ENCODE measurements at places on chromosomes 2 and 18.
A peak's percentile ranks its signal among the peaks of the same experiment; 100 is the strongest.

- H3K4me1 ChIP-seq: peaks cover 10% of the 10 kb centered on the region
- DNase-seq: no peak
- no peaks in the 10 kb centered on the region for H3K27me3 ChIP-seq
- H3K36me3 ChIP-seq: no peaks in the 10 kb centered on the region
- H3K27ac ChIP-seq: no peak overlapping the region
These were observed 92.3 kb downstream of the KLF7 start for GRCh38 chr2:207073412-207073800.

GRCh38 chr2:133711201-133711600, 142.9 kb upstream of the NCKAP5 start:
- H3K4me3 ChIP-seq: no peak overlapping the region
- H3K27me3 ChIP-seq: no peaks in the 10 kb centered on the region
- H3K4me1 ChIP-seq: no peaks in the 10 kb centered on the region
- no peak overlapping the region for H3K27ac ChIP-seq
- H3K36me3 ChIP-seq: no peaks in the 10 kb centered on the region
- no peak for DNase-seq

GRCh38 chr18:13185675-13186198, 32.8 kb upstream of the LDLRAD4 start:
- DNase-seq: no peak
- H3K36me3 ChIP-seq: no peaks in the 10 kb centered on the region
- H3K27ac ChIP-seq: no peak overlapping the region
- H3K4me1 ChIP-seq: no peaks in the 10 kb centered on the region
- peaks cover 13% of the 10 kb centered on the region for H3K27me3 ChIP-seq

- no peaks in the 10 kb centered on the region for H3K36me3 ChIP-seq
- H3K4me3 ChIP-seq: no peak overlapping the region
- H3K4me1 ChIP-seq: no peaks in the 10 kb centered on the region
- no peaks in the 10 kb centered on the region for H3K27me3 ChIP-seq
These were observed 305.7 kb downstream of the AGPS start for GRCh38 chr2:177698281-177698680.

GRCh38 chr2:188425266-188425665, 133.6 kb downstream of the GULP1 start:
- H3K36me3 ChIP-seq: no peaks in the 10 kb centered on the region
- H3K27me3 ChIP-seq: no peaks in the 10 kb centered on the region
- H3K27ac ChIP-seq: no peak overlapping the region
- H3K4me1 ChIP-seq: no peaks in the 10 kb centered on the region

- H3K27me3 ChIP-seq: peaks cover 58% of the 10 kb centered on the region
- DNase-seq: no peak
- peak within 1 kb of the TSS; percentile 15 for H3K4me3 ChIP-seq
- peaks cover 12% of the 10 kb centered on the region for H3K4me1 ChIP-seq
- H3K27ac ChIP-seq: no peak within 1 kb of the TSS
- H3K36me3 ChIP-seq: no peaks in the 10 kb centered on the region
These were observed at the start of gene SLC4A3 for GRCh38 chr2:219627103-219628100. Gene SLC4A3, plus strand, starts transcription at chr2:219627630. Its CDS starts 363 bp downstream, at chr2:219627993.

GRCh38 chr2:239502430-239503186, 101.8 kb upstream of the HDAC4 start:
- H3K27ac ChIP-seq: no peak overlapping the region
- no peak for DNase-seq
- no peak overlapping the region for H3K4me3 ChIP-seq
- H3K36me3 ChIP-seq: no peaks in the 10 kb centered on the region

- no peaks in the 10 kb centered on the region for H3K4me1 ChIP-seq
- no peak overlapping the region for H3K4me3 ChIP-seq
- H3K27ac ChIP-seq: no peak overlapping the region
- no peaks in the 10 kb centered on the region for H3K27me3 ChIP-seq
- DNase-seq: no peak
- peaks cover 3% of the 10 kb centered on the region for H3K36me3 ChIP-seq
These were observed 63.5 kb downstream of the HIBCH start for GRCh38 chr2:190256087-190256486.

DNA sequence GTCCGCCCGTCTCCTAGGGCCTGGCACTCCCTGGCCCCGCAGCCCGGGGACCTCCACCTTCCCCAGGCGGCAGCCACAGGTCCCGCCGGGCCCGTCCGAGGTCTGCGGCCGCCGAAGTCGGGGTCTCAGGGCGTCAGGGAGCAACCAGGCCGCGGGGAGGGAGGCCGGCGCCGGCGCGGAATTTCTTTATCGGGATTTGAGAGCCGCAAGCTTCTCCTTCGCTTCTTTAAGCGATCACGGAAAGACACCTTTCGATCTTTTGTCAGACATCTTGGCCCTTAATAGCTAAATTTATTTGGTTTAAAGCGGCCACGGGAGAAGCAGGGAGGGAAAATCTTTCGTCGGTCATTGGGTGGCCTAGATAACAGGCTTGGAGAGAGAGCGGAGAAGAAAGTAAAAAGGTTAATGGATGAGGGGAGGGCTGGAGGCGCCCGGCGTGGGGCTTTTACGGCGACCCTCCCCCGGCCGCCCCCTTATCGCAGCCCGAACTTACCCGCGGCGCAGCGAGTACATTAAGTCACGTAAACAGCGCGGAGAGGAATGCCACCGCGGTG, 4.3 kb upstream of the GATA6 start:
- no peak overlapping the region for H3K27ac ChIP-seq
- no peaks in the 10 kb centered on the region for H3K36me3 ChIP-seq
- H3K27me3 ChIP-seq: peaks cover 75% of the 10 kb centered on the region
- no peak for DNase-seq
- H3K4me1 ChIP-seq: peaks cover 49% of the 10 kb centered on the region

- H3K4me3 ChIP-seq: no peak overlapping the region
- no peaks in the 10 kb centered on the region for H3K27me3 ChIP-seq
- no peaks in the 10 kb centered on the region for H3K4me1 ChIP-seq
- no peaks in the 10 kb centered on the region for H3K36me3 ChIP-seq
These were observed 530.8 kb upstream of the ZNF804A start for GRCh38 chr2:184067502-184067901.

DNA sequence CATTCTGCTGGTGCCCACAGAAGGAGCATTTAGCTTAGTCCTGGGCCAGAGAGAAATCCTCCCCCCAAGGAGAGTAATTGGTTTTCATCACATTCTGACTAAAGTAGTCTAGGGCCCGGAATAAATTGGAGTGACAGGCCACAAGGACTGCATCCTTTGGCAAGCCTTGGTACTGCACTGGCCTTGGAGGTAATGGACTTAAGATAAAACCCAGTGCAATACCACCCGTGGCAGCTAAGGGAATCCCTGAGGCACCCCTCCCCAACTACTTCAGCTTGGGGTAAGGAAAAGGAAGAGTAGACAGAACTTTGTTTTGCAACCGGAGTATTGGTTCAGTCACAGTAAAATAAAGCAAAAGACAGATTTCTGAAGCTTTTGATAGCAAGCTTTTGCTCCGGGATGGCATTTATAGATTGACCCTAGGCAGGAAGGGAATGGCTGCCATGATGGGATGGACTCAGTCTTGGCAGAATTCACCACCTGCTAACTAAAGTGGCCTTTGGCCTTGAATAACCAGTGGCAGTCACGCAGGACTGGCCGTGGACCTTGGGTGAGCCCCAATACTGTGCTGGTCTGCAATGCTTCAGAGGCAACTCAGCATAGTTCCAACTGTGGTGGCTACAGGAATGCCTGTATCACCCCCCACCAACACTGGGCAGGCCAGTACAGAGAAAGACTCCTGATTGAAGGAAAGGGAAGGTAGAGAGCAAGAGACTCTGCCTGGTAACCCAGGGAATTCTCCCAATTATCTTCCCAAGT, 14.1 kb downstream of the ORC4 start:
- no peak overlapping the region for H3K4me3 ChIP-seq
- DNase-seq: no peak
- H3K36me3 ChIP-seq: no peaks in the 10 kb centered on the region
- no peaks in the 10 kb centered on the region for H3K4me1 ChIP-seq

DNA sequence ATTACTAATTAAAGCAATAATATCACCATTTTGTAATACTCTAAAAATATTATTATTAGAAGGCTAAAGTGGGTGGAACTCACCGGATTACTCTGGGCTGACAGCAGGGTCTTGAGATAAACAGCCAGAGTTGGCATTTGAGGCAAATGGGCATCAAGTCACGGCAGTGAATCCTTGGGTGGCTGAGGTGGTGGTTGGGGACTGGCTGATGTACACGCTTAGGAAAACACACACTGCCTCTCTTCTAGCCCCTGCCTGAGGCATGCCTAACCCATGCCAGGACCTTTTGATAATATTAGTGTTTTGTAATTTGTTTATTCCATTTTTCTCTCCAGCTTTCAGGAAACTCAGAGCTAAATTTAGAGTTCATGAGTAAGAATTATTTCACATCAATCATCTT, 76.8 kb downstream of the ACKR3 start:
- no peak for DNase-seq
- H3K4me3 ChIP-seq: no peak overlapping the region
- H3K27ac ChIP-seq: no peak overlapping the region
- H3K4me1 ChIP-seq: no peaks in the 10 kb centered on the region

DNA sequence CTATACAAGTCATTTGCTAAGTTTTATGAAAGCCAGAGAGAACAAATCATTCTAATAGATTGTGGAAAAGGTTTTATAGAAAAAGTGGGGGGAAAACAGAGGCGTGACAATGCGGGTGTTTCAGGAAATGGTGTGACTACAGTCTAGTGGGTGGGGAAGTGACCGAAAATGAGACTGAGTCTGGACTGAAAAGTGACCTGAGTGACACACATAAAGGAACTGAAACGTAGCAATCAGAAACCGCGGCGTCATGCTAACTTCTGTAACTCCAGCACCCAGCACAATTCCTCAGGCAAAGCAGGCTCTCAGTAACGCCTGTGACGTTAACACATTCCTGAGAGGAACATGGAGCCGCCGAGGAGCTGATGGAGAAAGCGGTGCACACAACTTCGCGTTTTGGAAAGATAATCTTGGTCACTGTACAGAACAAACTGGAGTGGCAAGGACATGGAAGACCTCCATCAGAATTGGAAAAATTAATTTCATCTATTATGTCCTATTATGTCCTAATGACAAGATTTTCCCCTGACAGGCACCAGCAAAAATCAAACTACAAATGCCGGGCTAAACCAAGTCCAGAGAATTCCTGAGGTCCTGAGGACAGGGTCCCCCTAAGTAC, 1.4 kb upstream of the CD226 start:
- no peak for DNase-seq
- H3K27me3 ChIP-seq: no peaks in the 10 kb centered on the region
- H3K4me1 ChIP-seq: peaks cover 57% of the 10 kb centered on the region
- peak overlapping the region; percentile 11 for H3K4me3 ChIP-seq

DNA sequence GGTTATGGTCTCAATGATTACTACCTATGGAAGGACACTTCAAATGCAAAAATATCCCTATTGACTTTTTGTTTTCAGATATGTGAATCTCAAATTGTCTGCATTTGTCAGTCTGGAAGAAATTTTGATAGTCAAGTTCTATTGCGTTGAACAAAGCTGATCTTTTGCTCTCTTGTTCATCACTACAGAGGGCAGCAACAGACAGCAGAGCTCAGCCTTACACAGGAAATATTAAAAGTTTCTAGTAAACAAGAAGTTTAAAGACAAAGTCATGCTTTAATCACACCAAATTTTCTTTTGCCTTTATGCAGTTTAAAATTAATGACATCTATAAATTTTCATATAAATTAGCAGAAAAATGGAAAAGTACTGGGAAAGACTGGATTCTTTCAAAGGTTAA, 617.5 kb downstream of the NR4A2 start:
- no peaks in the 10 kb centered on the region for H3K4me1 ChIP-seq
- DNase-seq: no peak
- H3K27ac ChIP-seq: no peak overlapping the region
- H3K27me3 ChIP-seq: no peaks in the 10 kb centered on the region

GRCh38 chr2:136178941-136179601, 61.1 kb upstream of the CXCR4 start:
- no peaks in the 10 kb centered on the region for H3K27me3 ChIP-seq
- no peak for DNase-seq
- no peak overlapping the region for H3K4me3 ChIP-seq
- no peaks in the 10 kb centered on the region for H3K36me3 ChIP-seq

DNA sequence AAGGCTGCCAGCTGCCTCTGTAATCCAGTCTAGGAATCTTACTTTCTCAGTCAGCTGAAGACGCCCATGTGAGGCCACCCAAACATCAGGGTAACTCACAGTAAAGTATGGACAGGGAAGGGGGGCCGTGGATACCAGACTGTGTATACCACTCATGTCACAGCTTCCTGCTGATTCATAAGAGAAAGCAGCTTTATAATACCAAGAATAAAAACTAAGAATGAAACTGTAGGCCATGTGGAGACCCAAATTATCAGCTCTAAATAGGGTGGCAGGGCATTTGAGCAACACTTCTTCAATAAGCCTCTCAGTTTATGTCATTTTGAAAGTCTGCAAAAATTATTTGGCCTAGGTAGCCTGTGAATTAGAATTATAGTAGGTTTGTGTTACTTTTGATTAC, 115.0 kb upstream of the CDCA7 start:
- no peak overlapping the region for H3K27ac ChIP-seq
- no peak overlapping the region for H3K4me3 ChIP-seq
- no peak for DNase-seq
- no peaks in the 10 kb centered on the region for H3K4me1 ChIP-seq
- no peaks in the 10 kb centered on the region for H3K27me3 ChIP-seq

GRCh38 chr18:14935210-14935609, 187.2 kb downstream of the ANKRD30B start:
- H3K4me1 ChIP-seq: no peaks in the 10 kb centered on the region
- H3K36me3 ChIP-seq: no peaks in the 10 kb centered on the region
- no peak for DNase-seq
- no peak overlapping the region for H3K27ac ChIP-seq
- H3K27me3 ChIP-seq: no peaks in the 10 kb centered on the region

GRCh38 chr2:127508023-127508630, 18.2 kb downstream of the IWS1 start:
- no peak overlapping the region for H3K4me3 ChIP-seq
- peaks cover 6% of the 10 kb centered on the region for H3K36me3 ChIP-seq
- H3K27ac ChIP-seq: no peak overlapping the region
- H3K27me3 ChIP-seq: no peaks in the 10 kb centered on the region

GRCh38 chr18:44409515-44409914, 271.2 kb upstream of the SETBP1 start:
- no peaks in the 10 kb centered on the region for H3K27me3 ChIP-seq
- H3K4me1 ChIP-seq: no peaks in the 10 kb centered on the region
- H3K36me3 ChIP-seq: no peaks in the 10 kb centered on the region
- H3K4me3 ChIP-seq: no peak overlapping the region

DNA sequence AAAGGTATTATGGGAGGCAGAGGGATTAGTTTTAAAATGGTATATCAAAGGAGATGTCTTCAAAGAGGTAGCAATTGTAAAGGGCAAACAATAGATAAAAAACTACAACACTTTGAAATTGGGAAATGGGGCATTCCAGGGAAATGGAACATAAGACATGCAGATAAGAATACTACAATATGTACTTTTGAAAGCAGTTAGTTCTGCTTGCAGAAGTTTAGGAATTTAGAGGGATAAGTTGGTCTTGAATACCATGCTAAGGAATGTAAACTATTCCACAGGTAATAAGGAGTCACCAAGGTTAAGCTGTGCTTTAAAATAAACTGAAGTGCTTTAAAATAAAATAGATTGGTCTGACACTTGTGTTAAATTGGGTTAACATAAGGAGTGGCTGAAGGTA, 571.7 kb upstream of the ACVR2A start:
- DNase-seq: no peak
- no peaks in the 10 kb centered on the region for H3K36me3 ChIP-seq
- H3K27ac ChIP-seq: no peak overlapping the region
- H3K27me3 ChIP-seq: no peaks in the 10 kb centered on the region
- H3K4me3 ChIP-seq: no peak overlapping the region

Measured in T-cell (primary cell).